ENCODE measurements at places on chromosomes 6 and 20. TPM values are rescaled to one million over a fixed set of nuclear protein-coding genes. Genes with fewer than 3 reads are reported as not detected.

Gene CLVS2
- polyA plus RNA-seq, result not detected

Gene SCUBE3
- 0.01 TPM for polyA plus RNA-seq

Gene FAM209B
- 0.14 TPM for polyA plus RNA-seq

Gene BLCAP
- 295 TPM for polyA plus RNA-seq

Gene C6orf118
- polyA plus RNA-seq, result not detected

Gene FAM217A
- not detected for polyA plus RNA-seq

Gene PI16
- polyA plus RNA-seq, result 3.1 TPM

Gene TTLL9
- polyA plus RNA-seq, result not detected

Gene LY6G6C
- not detected for polyA plus RNA-seq

Gene MYMX
- 0.61 TPM for polyA plus RNA-seq

Gene SLC17A4
- polyA plus RNA-seq, result not detected

Gene PARD6B
- 0.97 TPM for polyA plus RNA-seq

Gene DDX43
- polyA plus RNA-seq, result 0.10 TPM

Gene CPXM1
- polyA plus RNA-seq, result 1.1 TPM

Gene MLN
- not detected for polyA plus RNA-seq

Gene BPIFB1
- not detected for polyA plus RNA-seq

Gene PTCRA
- not detected for polyA plus RNA-seq

Gene ZNF133
- 10.1 TPM for polyA plus RNA-seq

Gene MOCS1
- 17.4 TPM for polyA plus RNA-seq

Gene TFAP2D
- not detected for polyA plus RNA-seq

Gene SLC22A2
- polyA plus RNA-seq, result 0.10 TPM

Gene FILIP1
- 2.8 TPM for polyA plus RNA-seq

Gene MYLK4
- polyA plus RNA-seq, result 143 TPM

Gene PNPLA1
- not detected for polyA plus RNA-seq

Gene GRIK2
- polyA plus RNA-seq, result 1.1 TPM

Gene RAMACL
- 0.48 TPM for polyA plus RNA-seq

Data from psoas muscle (tissue), 8 donors.